ENCODE measurements at places on chromosomes 4 and X.

- DNase-seq = no peak
These were observed 13.7 kb downstream of the SCD5 start for GRCh38 chr4:82784681-82785610.

DNA sequence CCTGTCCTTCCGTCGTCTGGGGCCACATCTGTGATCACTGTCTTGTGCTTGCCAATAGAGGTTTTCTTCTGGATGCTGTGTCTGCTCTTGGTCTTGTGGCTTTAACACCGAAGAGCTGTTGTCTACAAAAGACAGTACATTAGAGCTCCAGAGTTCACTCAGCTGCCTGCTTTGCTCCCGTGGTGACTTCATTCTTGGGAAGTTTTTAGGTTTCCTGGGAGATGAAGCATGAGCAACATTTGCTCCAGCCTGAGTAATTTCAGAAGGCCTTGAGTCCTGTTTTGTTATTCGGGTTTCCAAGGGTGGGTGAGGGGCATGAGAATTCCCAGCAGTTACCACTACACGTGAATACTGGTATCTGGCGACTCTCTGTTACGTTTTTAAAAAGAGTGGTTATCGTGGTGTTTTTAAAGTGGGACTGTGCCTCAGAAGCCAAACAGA lies 189.2 kb downstream of the SHROOM3 start:
- no peak for DNase-seq

GRCh38 chr4:29708473-29708872 lies 1011.7 kb upstream of the PCDH7 start:
- DNase-seq = no peak

DNA sequence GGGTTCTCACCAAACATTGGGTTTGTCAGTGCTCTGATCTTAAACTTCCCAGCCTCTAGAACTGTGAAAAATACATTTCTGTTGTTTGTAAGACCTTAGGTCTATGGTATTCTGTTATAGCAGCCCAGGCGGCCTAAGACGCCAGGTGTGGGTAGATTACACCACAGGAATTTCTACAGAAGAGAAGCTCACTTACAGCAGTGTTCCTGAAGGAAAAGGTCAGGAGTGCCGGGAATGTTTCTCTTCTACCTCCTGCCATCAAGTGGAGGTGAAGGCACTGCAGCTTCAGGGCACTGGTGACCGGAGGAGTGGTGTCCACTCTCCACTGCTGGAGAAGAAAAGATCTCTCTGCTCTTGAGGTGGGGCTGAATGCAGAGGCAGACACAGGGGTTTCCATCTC lies 45.7 kb downstream of the FHDC1 start:
- no peak for DNase-seq

GRCh38 chr4:113979905-113980615 lies 613 bp upstream of the ARSJ start:
- no peak for DNase-seq

- DNase-seq = no peak
These were observed at the start of gene SHOX for GRCh38 chrX:630612-631496. SHOX (plus strand) TSS chrX:630791; CDS start chrX:630898, 107 bp downstream.

DNA sequence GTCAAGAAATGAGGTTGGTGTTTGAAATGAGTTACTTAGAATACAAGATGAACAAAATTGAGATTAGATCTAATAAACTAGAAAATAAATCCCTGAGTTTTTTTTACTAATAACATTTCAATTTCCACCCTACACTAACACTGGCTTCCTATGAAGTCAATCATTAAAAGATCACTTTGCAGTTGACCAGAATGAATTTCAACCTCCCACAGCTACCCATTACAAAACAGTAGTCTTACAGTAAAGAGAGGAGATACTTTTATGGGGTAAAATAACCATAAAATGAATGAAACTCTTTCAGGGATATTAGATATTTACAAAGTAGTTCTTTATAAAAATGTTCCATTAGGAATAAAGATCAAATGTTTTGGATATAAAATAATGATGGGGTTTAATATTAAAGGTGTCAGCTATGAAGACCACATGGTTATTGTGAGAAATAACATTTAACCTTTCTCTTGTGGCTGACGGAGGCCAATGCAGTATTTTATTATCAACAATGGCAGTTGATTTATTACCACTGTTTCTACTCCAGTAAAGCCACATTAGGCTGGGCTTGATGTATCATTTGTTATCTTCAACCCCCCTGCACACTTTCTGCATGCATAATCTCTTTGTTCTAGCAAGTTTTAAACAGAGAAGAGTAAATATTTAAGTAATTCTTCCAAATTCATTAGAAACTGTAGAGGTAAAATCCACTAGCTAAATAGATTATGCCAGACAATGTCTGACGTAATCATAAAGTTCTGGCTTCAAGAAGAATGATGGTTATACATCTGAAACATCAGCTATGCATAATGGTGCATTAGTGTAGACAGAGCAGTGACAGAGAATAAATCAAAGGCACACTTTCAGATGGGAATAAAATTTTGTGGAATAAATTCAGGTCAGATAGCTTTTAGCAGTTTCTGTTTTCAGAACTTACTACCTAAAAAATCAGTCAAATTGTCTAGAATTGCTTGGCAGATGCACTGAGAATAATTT lies 516.6 kb downstream of the PCDH18 start:
- DNase-seq = no peak

DNA sequence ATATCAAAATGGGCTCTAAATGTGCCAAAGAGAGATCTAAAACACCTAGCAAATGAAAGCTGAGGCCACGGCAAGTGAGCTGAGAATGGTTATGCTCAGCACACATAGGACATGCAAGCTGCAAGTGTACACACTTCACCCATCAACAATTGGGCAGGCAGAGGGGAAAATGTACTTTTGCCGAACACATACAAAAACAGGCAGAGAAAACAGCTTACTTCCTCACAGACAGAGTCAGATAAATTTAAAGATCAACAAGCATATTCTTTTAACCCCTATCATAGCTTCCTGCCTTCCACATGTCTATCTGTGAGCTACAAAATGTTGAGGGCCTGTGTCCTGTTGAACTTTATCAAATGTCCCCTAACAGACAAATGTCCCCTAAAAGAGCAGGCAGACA lies 60.3 kb downstream of the SH3KBP1 start:
- DNase-seq = no peak

DNA sequence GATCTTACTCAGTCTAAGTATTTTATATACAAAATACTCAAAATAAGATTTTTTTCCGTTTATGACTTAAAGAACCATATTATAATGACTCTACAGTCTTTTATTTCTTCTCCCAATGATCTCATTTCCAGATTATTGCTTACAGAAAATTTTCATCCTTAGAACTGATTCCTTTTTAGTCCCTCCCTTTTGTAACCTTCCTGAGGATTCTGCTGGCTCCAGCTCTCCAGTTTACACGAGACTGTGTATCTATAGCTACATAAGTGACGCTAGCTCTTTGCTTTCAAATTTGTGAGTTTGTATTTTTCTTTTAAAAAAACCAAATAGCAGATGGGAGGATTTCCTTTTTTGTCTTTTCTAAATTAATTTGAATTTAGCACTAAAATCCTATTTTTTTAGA lies 24.0 kb downstream of the FHDC1 start:
- DNase-seq = no peak

DNA sequence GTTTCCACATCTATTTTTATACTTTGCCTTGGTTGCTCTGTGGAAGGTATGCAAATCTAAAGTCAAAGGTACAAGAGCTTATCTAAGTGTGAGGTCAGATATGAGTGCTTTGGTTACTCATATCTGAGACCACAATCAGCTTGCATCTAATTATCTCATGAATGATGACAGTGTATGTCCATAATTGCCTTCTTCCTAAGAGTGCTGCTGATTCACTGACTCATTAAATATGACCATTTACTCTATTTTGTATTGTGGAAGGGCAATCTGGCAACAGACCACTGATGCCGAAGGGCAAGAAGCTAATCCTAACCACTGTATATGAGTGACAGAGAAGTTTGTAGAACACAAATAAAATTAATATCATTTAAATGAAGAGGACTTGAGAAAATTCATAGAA lies 1190.2 kb upstream of the AGA start:
- no peak for DNase-seq

GRCh38 chr4:156942991-156943390 lies 28.6 kb downstream of the PDGFC start:
- DNase-seq = no peak

DNA sequence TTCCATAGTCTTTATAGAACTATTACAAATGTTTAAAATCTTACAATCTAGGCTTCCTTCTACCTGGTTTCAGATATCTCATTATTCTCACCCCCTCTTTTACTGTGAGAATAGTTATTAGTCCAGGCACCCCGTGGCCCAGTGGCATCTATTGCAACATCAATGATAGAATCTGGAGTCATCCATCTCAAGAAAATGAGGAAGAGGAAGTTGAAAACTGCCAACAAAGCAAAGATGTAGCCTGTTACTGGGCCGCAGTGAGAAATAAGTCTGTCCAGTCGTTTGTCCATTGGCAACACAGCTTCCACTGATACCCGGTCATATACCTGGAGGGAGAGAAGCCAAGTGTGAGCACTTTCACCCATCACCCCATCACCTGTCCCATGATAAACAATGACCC lies 6.0 kb upstream of the ASB11 start:
- no peak for DNase-seq

DNA sequence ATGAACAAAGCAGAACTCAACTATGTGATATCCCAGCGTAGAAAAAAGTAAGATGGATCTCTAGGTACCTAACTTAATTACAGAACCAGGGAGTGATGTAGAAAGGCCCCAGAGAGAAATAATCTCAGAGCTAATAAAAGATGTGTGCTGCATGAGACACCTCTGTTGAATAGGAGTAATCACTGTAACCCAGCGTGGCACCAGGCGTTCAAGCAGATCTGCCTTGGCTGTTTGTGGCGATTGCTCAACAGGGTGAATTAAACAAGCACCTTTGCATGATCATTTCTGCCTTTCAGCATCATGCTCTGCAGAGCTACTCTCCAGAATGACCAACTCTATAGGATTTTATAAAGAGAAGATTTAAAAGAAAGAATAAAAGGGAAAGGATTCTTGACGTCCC lies 81.7 kb upstream of the KCNIP4 start:
- DNase-seq = no peak

DNA sequence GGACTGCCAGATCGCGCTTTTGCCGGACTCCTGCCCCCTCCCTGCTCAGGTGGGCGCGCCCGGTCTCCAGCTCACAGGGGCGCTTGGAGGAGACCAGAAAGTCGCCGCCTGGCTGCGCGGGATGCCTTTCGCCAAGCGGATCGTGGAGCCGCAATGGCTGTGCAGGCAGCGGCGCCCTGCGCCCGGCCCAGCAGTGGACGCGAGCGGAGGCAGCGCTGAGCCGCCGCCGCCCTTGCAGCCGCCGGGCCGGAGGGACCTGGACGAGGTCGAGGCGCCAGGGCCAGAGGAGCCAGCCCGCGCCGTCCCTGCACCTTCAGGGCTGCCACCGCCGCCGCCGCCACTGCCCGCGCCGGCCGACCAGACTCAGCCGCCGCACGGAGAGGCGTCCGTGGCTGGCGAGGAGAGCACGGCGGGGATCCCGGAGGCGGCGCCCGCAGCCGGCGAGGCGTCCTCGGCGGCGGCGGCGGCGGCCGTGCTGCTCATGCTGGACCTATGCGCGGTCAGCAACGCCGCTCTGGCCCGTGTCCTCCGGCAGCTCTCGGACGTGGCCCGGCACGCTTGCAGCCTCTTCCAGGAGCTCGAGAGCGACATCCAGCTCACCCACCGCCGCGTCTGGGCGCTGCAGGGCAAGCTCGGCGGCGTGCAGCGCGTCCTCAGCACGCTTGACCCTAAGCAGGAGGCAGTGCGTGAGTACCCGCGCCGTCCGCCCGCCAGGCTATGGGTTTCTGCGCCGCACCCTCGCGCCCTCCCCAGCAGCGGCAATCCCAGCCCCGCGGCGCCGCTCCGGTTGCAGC lies 834 bp downstream of the NHS start:
- DNase-seq = no peak

GRCh38 chr4:20444599-20445337 lies 193.1 kb downstream of the SLIT2 start:
- DNase-seq = no peak

DNA sequence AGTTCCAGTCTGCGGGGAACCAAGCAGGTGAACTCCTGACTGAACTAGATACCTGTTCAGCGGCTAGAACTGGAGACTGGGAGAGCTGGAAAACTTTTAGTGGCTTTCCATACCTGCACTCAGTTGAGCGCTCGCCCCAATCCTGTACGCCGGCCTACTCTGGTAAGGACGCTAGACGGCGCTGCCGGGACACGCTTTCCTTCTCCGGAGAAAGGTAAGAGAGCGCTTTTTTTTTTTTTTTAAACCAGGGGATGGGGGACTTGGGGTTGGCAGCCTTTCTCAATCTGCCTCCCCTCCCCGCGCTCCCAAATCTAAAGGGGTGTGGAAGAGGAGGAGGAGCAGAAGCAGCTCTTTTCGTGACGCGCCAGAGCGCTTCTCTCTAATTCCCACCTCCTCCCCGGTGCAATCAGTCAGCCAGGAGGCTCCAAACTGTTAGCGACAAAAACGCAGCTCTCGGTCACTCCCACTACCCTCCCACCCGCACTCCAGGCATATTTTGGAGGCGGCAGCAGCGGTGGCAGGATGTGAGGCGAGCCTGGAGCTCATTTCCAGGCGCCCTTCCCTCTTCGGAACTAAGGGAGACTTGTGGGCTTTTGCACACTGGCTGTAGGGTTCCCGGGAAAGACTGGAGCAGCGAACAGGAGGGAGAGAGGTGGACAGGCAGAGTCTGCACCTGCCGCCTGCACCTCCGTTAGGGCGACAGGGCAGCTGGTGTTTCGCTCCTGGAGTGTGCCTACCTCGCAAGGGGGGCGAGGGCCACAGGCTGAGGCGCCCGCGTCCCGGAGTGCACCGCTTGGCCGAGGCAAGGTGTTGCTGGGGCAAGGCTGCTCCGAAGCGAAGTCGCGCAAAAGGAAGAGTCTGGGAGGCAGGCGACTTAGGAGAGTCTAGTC lies at the start of gene IL1RAPL2:
Gene IL1RAPL2 (plus strand): TSS at position 409 of the 890 bp plus-strand sequence.
- no peak for DNase-seq

GRCh38 chr4:170990989-170991589 lies 822.1 kb upstream of the GALNTL6 start:
- no peak for DNase-seq

DNA sequence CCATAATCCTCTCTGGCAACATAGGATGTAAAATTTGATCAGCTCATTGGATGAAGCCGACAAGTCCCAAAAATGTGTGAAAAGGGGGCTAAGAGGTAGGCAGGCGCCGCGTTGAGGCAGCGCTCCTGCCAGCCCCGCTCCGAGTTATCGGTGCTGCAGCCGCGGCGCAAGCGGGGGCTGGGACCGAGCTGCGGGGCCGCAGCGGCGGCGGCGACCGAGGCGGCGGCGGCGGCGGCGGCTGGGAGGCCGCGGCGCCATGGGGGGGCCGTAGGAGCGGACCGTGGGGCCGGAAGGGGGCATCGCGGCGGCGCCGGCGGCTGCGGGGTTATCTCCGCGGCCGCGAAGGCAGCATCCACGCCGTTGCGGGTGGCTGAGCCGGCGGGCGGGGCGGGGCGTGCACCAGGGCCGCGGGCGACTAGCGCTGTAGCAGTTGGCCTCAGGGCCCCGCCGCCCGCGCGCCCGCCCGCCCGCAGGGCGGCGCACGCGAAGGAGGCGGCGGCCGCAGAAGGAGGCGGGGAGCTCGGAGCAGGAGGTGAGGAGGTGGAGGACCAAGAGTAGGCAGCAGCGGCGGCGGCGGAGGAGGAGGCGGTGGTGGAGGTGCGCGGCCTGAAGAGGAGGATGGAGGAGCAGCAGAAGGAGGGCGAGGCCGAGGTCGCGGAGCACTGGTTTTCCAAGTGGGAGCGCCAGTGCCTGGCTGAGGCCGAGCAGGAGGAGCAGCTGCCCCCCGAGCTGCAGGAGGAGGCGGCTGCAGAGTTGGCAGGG lies 126.0 kb upstream of the CXorf66 start:
- DNase-seq = peak; percentile 2

GRCh38 chr4:87838205-87838604 lies 5.4 kb downstream of the MEPE start:
- DNase-seq = no peak

Data from CD4-positive, alpha-beta T cell treated with Interleukin-6 at 100 ng/mL for 8 hours (primary cell).